T follicular helper cell (primary cell): ENCODE measurements at places on chromosomes 5 and 9.

DNA sequence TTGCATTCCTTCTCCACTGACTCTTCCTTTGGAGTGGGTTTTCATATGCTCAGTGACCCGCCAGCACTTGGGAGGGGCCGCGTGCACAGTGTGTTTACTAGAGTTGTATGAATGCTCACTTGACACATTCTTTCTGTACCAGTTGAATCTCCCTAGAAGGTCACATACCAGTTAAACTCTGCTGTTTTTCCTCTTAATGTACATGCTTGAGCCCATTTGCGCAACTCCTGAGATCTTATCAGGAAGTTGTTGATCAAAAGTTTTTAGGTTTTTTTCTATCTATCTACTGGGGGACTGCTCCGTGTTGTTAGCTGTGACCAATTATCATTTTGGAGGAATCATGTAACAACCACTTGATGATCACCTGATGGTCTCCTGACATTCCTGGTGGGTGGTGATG is 392.7 kb downstream of the CDH9 start:
- no peak for DNase-seq

- DNase-seq: no peak
Observed at GRCh38 chr9:90343366-90343765, 299.3 kb downstream of the DIRAS2 start.

- DNase-seq: no peak
Observed at GRCh38 chr9:110142253-110142652, 65.7 kb downstream of the C9orf152 start.

GRCh38 chr5:113384782-113385285 is 50.0 kb downstream of the TSSK1B start:
- no peak for DNase-seq

GRCh38 chr9:121281614-121282276 is 13.8 kb downstream of the GSN start:
- DNase-seq: no peak

DNA sequence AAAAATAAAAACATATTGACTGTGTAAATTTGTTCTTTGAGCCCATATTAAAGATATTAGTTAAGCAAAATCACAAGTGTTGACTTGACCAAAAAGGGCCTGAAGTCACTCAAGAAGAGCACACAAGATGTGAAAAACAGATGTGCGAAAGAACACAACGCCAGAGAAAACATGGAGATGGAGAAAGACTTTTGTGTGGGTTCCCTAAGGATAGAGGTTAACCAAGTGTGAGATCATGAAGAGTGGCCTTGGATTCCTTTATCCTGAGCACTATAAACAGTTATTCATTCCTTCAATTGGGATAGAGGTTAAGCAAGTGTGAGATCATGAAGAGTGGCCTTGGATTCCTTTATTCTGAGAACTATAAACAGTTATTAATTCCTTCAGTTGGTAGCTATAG is 361.8 kb downstream of the CDH18 start:
- no peak for DNase-seq

DNA sequence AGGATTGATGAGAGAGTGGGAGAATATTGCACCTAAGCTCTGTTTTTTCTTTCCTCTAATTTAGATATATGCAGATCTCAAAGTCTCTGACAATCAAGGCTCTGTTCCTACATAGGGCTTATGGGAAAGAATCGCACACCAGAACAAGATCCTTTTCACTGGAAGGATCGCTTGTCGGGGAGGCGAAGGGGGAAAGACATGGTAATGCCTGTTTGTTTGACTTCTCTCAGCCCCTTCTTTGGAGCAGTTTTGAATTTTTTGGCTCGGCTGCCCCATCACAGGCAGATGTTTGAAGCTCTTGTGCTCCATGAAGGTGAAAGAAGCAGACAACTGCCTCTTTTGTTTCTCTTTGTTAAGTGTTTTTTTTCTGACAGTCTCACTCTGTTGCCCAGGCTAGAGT is 599.9 kb upstream of the ZNF608 start:
- DNase-seq: no peak

DNA sequence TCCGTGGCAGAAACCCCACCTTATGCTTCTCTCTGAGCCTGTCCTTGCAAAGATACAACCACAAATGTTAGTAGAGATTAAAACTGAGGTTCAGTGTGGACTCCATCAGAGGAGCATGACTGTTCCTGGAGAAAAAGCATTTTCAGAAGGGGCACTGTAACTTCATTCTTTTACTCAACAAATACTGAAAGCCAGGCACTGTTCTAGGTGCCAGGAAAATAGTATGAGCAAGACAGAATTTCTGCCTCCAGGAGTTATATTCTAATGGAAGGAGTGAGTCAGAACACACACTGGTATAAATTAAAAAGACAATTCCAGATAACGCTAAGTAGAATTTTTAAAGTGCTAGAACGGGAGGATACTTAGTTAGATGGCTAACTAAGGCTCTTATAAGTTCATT is 251.4 kb upstream of the GAS1 start:
- DNase-seq: no peak

- DNase-seq: peak; percentile 68
Observed at GRCh38 chr9:127568971-127569885, 42.8 kb upstream of the STXBP1 start.

DNA sequence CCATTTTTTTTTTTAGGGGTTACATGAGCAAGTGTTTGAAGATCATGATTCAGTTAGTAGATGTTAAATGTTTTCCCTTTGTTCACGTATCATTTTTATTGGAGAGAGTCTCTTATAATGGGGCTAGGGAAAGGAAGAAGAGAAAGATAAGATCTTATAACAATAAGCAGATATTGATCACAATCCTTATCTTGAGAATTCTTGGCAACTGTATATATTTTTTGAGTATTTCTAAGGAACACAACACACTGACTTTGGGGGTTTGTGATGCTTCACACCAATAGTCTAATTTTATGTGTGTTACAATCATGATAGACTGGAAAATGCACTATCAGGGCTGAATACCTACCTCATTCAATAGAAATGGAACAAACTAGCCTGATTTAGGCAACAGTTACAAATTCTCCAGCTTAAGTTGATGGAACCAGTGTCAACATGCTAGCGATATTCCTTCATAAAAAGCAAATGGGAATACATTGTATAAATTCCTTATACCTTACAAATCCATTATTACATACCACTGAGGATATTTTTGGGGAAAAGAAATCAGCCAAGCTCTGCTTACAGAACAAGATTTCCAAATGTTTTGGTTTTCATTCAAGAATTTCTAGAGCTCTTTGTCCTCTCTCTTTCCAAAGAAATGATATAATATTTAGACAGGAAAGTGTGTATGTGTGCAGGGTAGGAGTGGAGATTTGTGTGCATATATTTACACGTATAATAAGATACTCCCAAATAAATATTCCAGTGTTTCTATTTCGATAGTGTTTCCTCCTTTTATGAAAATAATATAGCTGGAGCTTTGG is 41.5 kb downstream of the SVEP1 start:
- DNase-seq: no peak

GRCh38 chr5:132767150-132767549 is 9.9 kb downstream of the SEPTIN8 start:
- DNase-seq: no peak

- no peak for DNase-seq
Observed at GRCh38 chr5:8505196-8505595, 636.2 kb downstream of the MTRR start.

DNA sequence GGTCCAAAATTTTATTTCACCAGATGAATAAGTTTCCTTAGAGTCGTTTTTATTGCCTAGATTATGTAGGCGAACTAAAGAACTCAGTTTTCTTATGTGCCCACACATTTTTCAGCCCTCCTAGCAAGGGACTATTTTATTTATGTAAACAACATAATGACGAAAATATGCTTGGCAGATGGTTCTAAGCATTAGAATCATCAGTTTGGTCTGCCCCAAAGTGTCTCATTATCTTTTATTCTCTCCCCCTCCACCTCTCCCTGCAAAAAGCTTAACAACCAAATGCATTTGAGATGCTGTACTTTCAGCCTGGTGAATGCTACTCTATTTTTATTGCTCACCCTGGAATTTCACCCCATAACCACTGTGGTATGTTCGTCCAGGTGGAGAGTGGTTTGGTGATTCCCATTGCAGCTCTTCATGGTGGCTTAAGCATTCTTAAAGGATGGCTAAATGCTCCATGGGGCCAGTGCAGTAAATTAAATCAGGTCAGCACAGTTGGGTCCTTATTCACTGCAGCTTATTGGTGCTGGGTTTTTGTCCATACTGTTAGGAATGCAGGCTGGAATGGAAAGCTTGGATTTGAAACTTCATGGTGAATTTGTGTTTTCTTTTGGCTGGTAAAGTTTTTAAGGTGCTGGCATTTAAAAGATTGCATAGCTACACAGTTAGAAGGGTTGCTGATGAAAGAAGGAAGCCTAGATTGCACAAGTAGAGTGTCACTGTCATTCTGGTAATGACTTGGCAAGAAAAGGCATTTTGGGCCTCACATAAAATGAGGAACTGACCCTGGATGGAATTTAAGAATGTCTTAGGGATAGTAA is 39.2 kb downstream of the TLE4 start:
- DNase-seq: no peak

- DNase-seq: no peak
Observed at GRCh38 chr5:93130624-93131490, 450.2 kb downstream of the NR2F1-AS1 start.

DNA sequence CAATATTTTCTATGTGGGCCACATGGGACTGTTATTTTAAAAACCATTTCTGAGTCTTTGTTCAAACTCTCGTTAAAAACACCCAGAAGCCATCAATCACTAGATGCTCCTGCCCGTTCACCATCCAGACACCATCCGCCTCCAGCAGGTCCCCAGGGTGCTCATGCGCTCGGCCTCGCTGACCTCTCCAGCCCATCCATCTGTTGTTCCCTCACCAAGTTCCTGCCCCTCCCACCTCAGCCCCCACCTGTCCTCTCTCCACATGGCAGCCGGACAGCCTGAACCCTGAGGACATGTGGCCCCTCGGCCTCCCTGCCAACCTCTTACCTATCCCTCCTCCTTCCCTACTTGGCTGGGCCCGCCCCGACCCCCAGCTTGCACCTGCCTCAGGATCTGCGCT is 31.6 kb downstream of the NSUN2 start:
- DNase-seq: no peak

DNA sequence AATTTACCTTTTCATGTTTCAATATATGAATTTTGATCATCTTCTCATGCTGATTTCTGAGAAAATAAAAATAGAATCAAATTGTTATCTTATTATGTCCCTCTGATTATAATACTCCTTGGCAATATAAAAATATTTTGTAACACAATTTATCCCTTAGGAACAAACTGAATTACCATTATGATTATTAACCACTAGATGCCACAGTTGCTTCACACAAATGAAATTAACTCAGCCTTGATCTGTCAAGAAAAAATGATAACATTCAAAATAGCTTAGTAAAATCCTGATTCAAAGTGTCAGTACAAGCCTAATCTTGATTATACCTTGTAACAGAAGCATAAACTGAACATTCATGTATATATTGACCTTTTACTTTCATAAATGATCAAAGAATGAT is 4.8 kb upstream of the CHSY3 start:
- no peak for DNase-seq

DNA sequence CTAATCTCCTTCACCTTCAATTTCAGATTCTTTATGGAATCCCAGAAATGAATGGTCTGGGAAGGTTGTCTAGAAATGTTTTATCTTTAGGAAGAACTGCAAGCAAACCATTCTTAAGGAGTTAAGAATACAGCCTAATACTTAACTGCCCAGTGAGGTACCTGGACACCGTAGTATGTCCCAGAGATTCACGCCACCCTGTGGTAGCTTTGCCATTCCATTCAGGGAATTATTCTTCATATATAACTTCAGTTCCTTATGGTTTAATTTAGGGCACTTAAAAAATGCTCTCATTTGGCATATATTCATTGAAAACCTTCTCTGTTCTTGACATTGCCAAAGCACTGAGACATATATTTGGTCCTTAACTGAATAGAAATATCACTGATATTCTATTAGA is 49.7 kb downstream of the ACTBL2 start:
- DNase-seq: no peak

DNA sequence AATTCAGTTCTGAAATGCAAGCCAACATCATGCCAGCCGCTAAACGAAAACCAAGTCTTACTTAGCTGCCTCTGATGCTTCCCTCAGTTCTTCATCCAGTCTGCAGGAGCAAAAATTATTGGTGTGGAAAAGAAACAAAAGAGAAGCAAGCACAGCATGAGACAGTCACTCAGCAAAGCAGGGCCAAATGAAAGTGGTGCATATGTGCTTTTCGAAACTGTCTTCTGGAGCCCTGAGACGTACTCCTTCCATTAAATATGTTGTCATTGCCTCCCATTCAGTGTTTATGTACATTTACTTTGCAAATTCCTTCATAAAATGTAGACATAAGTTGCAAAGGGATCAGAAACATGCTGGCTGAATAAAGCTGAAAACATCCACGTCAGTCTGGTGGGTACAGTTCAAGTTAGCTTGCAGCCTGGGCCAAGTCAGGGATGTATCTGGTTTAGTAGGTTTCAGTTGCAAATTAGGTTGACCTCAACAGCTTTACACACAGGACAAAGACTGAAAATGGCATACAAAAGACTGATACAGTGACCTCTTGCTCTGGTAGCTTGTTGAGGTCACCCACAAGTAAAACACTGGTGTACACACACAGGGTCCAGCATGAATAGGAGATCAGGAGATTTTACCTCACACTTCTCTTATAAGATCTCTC is 139.7 kb upstream of the PCA3 start:
- DNase-seq: no peak

GRCh38 chr9:102185371-102185770 is 446.9 kb upstream of the GRIN3A start:
- DNase-seq: no peak

DNA sequence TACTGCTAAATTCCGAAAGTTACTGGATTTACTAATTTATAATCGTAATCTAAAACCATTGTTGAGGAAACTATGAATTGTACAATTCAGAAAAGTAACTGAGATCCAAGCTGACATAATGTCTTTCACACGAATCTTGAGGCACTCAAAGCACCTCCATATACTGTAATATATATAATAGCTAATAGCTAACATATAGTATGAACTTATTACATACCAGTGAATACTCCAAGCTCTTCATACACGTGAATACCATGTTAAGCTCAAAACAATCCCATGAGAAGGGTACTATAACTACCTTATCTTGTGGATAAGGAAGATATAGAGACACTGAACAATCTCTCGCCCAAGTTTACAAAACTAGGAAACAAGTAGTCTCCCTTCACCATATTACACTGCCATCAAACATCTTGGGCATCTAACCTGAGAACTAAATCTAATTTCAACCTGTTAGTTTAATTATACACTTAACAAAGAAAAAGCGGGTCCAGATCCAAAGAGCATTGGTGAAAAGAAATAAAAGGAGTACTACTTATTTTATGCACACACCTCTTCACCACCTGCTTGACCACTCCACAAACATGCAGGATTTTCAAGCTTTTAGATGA is 1.0 kb downstream of the NUDCD2 start:
- no peak for DNase-seq

DNA sequence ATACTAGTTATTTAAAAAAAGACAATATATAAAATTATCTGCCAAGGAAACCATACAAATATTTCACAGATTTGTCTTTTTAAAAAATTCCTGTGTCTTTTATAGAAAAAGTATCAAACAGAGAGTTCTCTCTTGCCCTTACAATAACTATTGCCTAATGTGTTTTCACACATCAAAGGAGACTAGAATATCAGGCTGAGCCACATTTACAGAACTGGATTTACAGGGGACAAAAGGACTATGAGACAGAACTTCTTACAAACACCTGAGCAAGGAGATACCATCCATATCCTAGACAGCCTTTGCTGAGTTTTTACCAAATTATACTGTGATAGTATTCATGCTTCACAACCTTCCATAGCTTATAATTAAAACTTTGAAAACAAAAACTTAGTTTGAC is 34.2 kb downstream of the TMEM245 start:
- DNase-seq: no peak
